NCI-H1417 treated with DMSO at 0.1 percent for 48 hours (cell line): ENCODE measurements at places on chromosomes 16 and 17.

DNA sequence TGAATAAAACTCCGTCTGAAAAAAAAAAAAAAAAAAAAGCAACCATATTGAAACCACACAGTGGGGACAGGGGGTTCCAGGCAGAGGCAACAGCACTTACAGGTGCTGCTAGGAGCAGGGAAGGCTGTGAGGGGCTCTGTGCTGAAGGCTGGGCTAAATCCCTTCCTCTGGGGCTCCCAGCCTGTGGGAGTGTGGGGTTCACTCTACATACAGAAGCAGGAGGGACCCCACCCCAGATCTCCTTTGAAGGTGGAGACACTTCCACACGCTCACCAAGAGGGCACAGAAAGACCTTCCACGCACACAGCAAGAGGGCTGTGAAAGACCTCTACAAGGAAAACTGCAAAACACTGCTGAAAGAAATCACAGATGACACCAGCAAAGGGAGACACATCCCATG, 53.9 kb downstream of the USP22 start:
- DNase-seq: no peak

DNA sequence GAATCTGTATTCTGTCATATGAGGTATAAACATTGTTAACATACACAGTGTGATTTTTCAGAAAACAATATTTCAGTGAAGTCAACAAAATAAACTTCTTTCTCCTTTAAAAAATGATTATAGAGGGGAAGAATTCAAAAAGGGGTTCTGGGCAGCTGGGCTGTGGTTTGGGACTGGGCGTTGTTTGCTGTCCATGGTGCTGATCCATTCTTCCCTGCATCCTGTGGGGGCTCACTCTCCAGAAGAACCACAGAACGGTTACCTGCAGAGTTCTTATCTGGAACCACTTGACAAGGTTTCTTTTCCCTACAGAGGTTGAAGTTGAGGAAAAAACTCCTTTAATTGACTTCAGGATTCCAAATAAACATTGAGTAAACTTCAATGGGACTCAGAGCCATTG, 1091.0 kb downstream of the CDH8 start:
- no peak for DNase-seq

DNA sequence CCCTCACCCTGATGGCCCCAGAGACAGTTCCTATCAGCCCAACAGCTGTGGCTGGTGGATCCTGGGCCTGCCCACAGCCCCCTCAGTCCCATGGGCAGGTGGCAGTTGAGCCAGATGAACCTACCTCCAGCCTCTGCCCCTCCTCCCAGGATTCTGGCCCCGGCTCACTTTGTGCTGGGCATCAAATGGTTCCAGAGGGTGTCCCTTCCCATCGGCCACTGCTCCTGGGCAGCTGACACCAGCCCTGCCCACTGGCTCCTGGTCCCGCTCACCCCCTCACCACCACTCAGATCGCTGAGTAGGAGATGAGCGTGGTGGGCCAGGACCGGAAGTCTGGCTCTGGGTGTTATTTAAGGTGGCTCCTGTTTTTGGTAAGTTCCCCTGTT, 2.0 kb downstream of the TTYH2 start:
- DNase-seq: no peak

- no peak for DNase-seq
Measured at GRCh38 chr16:73021866-73022495, 25.9 kb downstream of the ZFHX3 start.

- DNase-seq: no peak
Measured at GRCh38 chr16:89759746-89760340, 38.5 kb downstream of the ZNF276 start.
